ENCODE measurements at places on chromosomes 1 and 21.

DNA sequence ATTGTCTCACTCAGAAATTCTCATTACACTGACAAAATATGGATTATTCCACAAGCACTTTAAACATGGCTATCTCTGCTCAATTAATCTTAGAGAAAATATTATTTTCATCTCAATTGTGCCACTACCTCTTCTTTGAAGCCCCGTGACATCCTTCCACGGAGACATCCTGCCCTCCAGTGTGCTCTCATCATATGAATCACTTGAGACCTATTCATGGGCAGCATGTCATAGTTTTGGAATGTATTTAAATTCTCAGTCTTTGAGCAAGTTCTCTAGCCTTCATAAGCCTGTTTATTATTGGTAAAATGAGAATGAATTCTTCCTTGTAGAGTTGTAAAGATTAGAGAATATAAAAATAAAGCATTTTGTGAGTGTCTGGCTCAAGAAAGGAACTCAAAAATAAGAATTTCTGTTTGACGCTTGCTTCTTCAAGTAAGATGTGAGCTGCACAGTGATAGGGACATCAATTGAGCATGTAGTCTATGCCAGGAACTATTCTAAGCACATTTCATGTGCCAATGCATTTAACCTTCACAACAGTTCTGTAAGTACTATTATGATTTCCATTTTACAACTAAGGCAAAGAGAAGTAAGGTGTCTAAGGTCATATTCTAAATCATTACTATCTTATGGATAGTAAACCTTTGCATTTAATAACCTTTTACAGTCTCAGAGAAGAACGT is 557.4 kb upstream of the ZRANB2 start:
- DNase-seq: no peak

DNA sequence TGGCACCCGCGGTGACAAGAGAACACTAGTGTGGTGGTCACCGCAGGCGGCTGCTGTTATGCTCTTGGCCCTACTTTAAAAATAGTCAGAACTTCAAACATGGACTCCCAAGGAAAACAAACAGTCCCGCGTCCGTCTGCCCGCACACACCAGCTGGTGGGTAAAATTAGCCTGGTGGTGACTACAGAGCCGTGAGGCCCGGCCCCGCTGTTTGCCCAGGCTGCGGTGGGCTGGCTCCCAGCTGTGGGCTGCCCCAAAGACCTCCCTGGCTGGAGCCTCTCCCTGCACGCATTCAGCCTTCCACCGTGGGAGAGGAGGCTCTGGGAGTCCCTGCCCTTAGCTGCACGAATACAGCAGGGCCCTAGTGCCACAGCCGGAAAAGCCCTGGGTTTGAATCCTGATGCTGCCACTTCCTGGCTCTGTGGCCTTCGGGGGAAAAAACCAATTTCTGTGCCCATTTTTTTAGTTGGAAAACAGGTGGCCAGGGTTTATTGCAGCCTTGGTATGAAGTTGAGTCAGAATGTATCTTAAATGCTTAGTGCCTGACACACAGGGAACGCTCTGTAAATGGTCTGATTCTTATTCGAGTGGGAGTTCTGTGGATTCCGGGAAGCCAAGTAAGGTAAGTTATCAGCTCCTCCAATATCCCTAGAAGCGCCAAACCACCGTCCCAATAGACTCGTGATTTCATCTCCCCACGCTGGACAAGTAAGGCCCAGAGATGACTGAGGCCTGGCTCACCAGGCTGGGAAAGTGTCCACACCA is 58.2 kb downstream of the ALPL start:
- DNase-seq: no peak

GRCh38 chr21:27649323-27649722 is 682.4 kb upstream of the ADAMTS5 start:
- DNase-seq: no peak

- DNase-seq: no peak
Measured at GRCh38 chr1:40394491-40395172, 21.1 kb downstream of the SMAP2 start.

DNA sequence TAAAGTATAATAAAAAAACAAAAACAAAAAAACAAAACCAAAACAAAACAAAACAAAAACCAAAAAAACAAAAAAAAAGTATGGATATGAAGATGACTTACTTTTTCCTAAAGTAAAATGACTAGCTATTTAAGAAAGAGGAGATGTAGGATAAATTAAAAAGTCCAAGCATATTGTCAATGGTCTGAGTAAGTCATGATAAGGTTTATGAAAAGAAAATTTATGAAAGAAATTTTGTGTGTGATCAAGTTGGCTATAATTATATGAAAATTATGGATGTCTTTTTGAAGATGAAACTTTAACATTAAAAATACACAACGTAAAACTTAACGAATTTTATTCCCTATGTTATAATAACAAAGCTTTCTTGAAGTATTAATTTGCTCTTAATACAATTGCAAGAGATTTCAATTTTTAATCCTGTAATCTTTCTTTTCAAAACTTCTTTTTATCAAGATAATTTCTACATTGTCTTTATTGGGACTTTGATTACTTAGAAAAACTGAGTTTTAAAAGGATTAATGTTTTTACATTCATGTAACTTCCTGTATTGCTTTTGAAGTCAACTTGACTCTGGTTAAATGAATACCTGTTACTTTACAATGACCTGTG is 200.9 kb upstream of the IVNS1ABP start:
- DNase-seq: no peak

DNA sequence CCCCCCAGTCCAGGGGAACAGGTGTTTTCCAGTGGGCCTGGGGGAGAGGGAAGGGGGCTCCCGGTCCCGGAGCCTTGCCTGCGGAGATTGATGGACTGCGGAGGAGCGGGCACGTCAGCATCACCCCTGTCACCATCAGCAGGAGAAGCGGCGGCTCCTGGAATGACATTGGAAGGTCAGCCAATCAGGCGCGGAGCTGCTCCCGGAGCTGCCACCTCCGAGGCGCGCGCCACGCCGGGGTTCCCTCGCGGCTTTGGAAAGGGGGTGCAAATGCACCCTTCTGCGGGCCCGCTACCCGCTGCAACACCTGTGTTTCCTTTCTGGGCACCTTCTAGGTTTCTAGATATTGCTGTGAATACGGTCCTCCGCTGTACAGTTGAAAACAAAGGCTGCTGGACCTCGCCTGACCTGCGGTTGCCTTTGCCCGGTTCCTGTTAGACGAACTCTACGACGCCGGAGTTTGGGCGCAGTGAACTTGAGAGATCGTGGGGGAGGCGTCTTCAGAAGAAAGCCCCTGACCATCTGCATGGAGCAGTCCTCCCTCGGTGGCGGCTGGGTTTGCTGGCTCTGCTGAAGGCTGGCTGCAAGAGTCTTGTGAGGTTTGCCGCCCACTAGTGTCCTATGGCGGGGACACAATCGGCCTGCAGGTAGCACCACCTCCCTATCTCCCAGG is 5.3 kb downstream of the DSCAM start:
- DNase-seq: no peak

GRCh38 chr1:59561796-59562195 is 253.0 kb upstream of the HOOK1 start:
- DNase-seq: no peak

DNA sequence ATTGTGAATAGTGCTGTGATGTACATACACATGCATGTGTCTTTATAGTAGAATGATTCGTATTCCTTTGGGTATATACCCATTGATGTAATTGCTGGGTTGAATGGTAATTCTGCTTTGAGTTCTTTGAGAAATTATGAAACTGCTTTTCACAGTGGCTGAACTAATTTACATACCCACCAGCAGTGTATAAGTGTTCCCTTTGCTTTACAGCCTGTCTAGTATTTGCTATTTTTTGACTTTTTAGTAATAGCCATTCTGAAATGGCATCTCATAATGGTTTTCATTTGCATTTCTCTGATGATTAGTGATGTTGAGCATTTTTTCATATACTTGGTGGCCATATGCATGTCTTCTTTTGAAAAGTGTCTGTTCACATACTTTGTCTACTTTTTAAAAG is 54.5 kb upstream of the FAM78B start:
- DNase-seq: no peak

DNA sequence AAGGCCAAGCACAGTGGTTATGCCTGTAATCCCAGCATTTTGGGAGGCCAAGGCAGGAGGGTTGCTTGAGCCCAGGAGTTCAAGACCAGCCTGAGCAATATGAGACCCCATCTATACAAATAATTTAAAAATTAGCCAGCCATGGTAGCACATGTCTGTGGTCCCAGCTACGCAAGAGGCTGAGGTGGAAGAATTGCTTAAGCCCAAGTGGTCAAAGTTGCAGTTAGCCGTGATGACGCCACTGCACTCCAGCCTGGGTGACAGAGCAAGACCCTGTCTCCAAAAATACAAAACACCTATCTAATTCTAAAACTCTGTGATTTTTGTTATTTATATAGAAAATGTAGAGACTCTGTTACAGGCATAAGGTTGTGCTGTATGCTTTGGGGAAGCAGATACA is 44.2 kb upstream of the ZYG11A start:
- DNase-seq: no peak
